Skin of body (tissue), 3 donors: ENCODE measurements at places on chromosomes 5 and 9. TPM values are rescaled to one million over a fixed set of nuclear protein-coding genes. Genes with fewer than 3 reads are reported as not detected.

GRCh38 chr9:1759009-1759408, 256.1 kb upstream of the SMARCA2 start:
- no peak for DNase-seq

GRCh38 chr5:90161414-90161813, 248.1 kb downstream of the CETN3 start:
- DNase-seq, result no peak

GRCh38 chr9:133711428-133712220, 26.5 kb downstream of the SARDH start:
- no peak for DNase-seq

DNA sequence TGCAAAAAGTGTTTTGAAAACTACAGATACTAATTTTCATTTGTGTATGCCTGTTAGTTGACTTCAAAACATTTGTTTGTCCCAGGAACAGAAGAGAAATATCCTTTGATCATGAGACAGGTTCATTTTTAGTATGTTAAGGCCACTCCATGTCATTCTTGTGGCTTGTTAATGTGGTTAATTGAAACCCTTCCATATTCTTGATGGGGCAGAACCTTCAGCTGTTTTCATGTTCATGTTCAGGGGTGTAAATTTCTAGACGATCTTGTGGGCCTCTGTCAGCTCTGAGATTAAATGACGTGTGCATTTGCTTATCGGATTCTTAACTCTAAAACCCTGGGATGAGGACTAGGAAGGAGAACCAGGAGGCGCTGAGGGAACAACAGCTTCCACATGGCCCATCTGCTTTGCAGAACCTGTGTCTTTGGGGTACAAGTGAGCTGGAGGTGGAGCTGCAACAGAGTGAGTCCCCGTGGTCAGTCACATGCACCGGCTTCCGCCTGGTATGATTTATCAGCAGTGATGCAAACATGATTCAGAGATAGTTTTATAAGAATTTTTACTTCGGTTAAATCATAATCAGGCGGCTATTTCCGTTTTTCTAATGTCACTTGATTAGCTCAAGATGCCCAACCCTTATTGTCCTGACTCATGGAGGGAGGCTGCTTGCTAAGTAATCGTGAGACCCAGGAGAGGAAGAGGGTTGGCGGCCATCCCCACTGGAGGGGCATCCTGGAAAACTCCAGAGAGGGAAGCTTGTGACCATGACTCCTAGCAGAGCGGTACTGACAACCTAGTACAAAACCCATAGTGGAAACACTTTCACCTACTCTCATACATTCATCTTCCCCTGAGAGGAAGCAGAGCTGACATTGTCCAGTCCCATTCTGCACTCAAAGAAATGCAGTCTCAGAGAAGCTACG, 138.4 kb downstream of the C9orf152 start:
- DNase-seq, result peak; percentile 77

- no peak for DNase-seq
These were observed 247.9 kb downstream of the MSX2 start for GRCh38 chr5:174972291-174972690.

The C5orf58 gene
- not detected for total RNA-seq

DNA sequence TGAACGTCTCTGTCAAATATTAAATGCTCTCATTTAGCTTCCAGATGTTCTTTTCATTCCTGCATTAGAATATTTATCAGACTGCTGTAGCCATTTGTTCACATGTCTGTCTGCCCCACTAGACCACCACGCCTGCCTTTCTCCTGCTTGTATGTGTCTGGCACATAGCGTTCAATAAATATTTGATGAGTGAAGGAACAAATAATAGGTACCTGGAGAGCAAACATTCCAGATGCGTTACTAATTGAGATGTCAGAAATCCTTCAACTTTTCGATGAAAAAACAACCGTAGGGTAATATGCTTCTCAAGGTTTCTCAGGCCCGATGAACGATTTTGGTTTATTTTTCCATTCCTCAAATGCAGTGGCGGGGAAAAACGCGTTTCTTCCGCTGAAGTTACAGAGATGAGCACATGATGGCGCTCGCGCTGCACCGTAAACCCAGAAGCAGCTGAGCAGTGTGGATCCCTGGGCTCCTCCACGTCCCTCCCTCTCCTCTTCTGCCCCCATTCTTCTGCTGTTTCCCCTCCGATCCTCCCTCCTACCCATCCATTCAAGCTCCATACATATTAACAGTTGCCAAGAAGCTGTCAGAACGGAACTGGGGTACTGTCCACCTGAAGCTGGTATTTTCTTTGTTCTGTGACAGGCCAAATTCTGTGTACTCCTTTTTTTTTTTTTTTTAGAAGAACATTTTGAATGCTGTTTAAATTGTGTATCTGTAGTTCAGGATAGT, 245.4 kb downstream of the MPDZ start:
- DNase-seq, result peak; percentile 88

DNA sequence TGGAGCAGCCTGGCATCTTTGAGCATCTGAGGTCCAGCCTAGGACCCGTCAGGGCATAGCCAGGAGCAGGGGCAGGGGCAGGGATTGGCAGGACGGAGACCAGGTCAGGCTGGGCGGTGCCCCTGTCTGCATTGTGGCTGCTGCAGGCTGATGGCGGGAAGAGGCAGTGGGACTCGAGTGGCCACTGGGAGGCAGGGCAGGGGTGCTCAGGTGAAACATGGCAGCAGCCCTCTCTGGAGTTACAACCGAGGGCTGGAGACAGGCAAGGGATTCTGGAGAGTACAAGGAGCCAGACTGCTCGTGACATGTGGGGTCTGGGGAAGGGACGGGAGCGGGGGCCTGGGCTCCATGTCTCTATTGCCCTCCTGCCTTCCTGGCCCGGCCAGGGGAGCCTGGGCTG, 97.4 kb upstream of the RAPGEF1 start:
- no peak for DNase-seq

DNA sequence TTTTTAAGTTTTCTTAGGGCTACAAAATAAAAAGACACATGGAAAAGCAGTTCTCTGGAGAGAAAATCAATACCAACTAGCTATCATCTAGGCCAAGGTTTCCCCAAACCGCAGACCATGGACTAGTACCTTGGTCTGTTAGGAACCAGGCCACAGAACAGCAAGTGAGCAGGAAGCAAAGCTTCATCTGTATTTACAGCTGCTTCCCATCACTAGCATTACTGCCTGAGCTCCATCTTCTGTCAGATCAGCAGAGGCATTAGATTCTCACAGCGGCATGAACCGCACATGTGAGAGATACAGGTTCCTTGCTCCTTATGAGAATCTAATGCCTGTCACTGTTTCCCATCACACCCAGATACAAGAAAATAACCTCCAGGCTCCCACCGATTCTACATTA, 1907.6 kb upstream of the ACO1 start:
- DNase-seq, result no peak

The ERBIN gene
- 116 TPM for total RNA-seq

DNA sequence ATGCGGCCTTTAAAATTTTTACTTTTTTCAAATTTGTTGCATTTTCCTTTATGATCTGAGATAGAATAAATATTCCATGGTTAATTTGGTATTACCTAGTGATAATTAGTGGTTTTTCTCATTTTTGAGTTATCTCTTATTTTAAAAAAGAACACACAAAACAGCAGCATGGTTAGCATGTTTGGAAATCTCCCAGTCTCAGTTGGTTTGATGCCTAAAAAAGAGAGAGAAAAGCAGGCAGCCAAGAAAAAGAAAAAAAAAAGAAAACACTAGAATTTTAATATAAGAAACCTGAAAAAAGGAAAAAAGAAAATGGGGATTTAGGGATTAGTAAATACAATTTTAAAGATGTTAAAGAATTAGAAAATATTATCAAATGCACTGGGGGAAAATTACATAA, 15.3 kb downstream of the SUSD1 start:
- no peak for DNase-seq

DNA sequence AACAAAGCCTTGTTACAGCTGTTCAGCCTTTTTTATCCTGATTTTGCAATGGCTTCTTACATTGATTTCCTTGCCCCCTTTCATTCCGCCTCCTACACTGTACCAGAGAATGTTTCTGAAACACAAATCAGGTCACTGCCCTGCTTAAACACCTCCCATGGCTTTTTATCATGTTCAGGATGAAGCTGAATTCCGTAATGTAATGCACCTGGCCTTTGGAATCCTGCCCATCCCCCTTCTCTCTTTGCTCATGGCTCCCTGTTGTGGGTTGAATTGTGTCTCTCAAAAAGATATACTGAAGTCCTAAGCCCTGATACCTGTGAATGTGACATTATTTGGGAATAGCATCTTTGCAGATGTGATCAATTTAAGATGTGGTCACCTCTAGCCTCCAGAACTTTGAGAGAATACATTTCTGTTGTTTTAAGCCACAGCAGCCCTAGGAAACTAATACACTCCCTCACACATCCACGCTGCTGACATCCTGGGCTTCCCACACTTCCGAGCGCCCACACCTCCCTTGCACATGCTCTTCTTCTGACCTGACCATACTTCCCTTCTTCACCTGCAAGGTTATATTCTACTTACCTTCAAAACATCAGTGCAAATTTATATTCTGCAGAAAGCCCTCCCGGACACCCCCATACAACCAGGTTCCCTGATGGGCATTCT, 101.2 kb downstream of the DNAH5 start:
- no peak for DNase-seq

GRCh38 chr9:98040212-98040611, 16.3 kb upstream of the NANS start:
- DNase-seq, result no peak

GRCh38 chr9:113603773-113604172, 140.2 kb downstream of the RGS3 start:
- DNase-seq, result no peak

The ANKRD34B gene
- 0.10 TPM for total RNA-seq

The MARCOL gene
- total RNA-seq, result not detected

The SPATA31A3 gene
- total RNA-seq, result not detected

GRCh38 chr9:38362852-38363588, 29.5 kb upstream of the ALDH1B1 start:
- peak; percentile 81 for DNase-seq

The LOX gene
- 170 TPM for total RNA-seq

The PCDHGB1 gene
- 2.6 TPM for total RNA-seq

DNA sequence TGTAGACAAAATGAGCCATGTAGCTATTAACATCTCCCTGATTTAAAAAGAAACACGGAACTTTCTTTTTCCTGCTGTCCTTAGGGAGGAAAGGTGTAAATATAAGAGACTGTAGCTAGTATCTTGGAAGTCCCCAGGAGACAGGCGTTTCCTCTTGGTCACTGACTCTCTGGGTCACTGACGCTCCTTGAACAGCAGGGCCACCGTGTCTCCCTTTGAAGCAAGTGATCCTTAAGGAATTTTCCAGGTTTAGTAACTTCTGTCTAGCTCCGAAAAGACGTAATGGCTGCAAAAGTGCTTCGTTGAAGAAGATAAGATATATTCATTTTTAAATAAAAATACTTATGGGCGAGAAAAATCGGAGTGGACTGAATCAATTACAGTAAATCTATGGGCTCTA, 745 bp upstream of the CLTA start:
- DNase-seq, result no peak

DNA sequence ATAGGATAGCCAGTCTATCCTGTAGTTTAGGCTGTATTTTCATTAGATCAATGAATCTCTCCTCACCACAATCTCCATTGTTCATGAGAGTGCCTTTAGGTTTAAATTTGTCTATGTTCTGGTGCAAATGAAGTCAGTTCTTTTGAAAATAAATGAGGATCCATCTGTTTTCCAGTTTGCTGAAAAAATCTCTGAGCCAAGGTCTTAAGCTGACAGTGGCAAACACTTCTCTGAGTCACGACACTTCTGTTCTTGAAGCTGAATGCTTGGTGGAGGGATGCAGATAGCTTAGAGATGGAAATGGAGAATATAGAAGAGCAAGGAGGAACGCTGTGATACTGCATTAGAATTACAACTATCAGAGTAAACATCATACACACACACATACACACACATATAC, 34.9 kb downstream of the DMRTA1 start:
- DNase-seq, result no peak

GRCh38 chr5:112338681-112339337, 80.3 kb downstream of the EPB41L4A start:
- no peak for DNase-seq

GRCh38 chr5:7869474-7870136, 657 bp downstream of the MTRR start:
- DNase-seq, result no peak

The FASTKD3 gene
- 10.7 TPM for total RNA-seq

DNA sequence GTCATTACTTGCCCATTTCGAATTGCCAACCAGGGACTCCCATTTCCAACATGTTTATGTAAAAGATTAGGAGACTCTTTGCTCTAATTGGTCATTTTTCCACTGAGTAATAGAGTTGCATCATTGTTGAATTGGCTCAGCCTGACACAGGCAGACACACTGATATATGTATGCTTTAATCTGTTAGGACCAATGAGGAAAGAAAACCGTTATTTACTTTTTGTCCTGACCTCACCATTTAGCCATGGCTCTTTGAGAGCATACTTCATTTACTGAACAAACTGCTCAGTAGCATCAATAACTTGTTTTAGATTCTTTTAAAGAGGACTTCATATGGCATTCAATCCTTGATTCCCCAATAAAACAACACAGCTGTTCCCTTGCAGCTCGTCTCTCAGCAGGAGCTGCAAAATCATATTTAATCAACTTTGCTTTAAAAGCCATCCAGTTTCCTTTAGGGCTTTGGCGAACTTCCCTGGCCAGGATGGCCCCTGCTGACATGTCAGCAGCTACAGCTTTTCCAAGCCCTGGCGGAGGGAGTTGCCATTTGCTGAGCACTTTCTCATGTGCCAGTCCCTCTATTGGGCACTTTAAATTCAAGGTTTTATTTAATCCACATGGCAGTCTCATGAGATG, 251.5 kb upstream of the TNC start:
- peak; percentile 67 for DNase-seq

DNA sequence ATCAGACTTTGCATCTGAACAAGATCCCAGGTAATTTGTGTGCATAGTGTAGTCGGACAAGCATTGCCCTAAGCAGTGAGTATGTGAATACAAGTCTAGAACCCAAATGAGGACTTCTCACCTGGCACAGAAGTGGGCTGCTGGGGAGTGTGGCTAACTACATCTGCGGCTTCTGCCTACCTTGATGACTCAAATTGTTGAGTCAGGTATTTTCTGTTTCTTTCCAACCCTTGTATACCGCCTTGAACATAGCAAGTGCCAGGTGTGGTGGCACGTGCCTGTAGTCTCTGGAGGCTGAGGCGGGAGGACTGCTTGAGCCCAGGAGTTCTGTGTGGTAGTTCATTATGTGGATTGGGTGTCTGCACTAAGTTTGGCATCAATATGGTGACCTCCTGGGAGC, 7.9 kb upstream of the JADE2 start:
- no peak for DNase-seq
